ENCODE measurements at places on chromosomes 11 and 22.

DNA sequence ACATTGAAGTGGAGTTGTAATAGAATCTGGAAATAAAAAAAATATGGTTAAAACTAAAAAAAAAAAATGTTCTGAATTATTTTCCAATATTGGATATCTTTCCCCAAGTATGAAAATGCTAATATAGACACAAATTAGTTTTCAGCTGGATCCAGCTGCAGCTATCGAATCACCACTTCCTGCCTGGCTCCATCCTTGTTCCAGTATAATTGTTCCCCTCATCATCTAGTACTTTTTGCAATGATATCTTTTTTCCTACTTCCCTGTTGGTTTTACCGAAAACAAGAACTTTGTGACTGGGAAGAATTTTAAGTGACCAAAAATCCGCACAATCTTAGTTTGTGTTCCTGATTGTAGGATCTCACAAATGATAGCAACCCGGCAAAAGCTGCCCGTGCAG lies 9.4 kb downstream of the OR4D9 start:
- DNase-seq = no peak

DNA sequence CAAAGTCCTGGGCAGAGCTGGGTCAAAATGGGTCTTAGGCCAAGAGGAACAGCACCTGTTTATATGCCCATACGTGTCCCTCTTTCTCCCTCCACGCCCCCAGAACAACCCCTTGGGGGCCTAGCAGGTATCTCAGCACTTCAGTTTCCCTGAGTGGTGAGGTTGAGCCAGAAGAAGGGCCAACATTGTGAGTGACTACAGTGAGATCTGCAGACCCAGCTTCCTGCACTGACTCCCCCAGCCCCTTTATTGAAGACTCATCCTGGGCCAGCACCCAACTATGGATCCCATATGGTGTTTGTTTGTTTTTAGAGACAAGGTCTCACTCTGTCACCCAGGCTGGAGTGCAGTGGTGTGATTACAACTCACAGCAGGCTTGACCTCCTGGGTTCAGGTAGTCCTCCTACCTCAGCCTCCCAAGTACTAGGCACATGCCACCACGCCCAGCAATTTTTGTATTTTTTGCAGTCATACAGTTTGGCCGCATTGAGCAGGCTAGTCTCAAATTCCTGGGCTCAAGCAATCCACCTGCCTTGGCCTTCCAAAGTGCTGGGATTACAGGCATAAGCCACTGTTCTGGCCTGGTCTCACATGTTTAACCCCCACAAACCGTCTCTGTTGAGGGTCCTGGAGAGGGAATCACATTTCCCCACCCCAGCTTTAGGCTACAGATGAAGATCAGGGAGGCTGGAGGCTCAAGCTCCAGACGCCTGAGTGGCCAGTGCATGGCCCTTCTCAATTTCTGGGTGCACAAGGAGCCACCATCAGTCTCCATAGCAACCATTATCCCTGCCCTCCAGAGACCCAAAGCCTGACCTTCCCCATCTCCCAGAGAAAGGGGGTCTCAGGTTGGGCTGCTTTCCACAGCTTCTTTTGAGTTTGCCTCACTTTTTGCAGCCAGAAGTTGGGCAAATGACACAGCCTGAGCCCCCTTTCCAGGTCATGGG lies 1.7 kb upstream of the LARGE2 start:
- DNase-seq = no peak

- no peak for DNase-seq
Observed at GRCh38 chr11:79242616-79243015, 198.2 kb downstream of the TENM4 start.

- DNase-seq = no peak
Observed at GRCh38 chr11:75851203-75851602, 36.2 kb downstream of the UVRAG start.

DNA sequence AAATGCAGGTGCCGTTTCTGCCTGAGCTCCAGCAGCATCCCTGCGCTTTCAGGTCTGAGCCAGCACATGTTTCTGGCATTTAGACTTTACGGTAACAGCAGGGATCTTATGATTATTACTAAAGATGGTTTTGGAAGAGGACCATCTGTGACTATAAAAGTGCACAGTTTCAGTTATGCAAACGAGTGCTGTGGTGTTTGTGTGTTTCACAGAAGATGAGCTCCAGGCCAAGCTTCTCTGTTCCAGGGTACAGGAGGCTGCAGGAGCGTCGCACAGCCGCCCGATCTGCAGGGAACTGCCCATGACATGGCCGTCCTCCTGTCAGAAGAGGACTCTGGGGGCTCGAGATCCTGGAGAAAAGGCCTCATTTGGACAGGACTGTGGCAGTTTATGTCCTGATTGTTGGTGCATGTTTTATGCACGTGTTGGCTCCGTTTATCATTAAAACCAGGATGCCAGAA lies 297.3 kb downstream of the TBC1D22A start:
- DNase-seq = no peak

DNA sequence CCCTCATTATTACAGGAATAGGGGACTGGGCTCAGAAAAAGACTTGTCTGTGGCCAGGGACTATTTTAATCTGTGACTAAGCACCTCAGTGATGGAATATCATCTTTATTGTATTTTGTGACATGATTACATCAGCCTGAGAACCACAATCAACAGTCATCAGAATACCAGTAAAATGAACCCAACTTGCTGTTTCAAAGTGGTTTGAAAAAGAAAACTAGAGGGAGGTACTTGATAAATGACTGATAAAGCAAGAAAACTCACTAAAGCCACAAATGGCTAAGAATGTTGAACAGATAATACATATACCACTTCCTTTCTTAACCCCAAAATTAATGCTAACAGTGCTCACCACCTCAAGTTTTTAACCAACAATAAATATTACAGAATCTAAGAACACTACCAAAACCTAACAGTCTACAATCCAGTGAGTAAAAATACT lies 155.7 kb downstream of the ATG16L2 start:
- no peak for DNase-seq

DNA sequence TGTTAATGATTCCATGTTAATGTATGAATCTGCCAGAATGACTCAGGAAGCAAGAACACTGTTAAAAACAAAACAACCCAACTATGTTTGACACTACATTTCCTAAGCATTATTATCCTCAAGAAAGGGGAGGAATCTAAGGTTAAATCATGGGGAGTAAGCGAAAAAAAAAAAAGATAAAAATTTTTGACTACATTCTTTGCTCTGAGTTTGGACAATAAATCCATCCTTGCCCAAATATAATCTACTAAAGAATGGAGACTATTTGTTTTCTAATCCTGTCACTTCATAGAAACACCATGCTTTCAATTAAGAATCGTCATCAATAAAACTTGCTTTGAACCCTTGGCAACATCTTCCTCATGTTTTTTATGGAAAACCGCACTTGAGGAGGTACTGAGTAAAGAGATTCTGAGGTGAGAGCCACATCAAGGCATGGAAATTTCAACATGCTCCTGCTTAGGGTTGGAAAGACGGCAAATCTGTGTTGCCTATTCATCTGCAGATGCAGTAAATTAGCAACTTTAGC lies 9.7 kb downstream of the MAML2 start:
- DNase-seq = no peak

DNA sequence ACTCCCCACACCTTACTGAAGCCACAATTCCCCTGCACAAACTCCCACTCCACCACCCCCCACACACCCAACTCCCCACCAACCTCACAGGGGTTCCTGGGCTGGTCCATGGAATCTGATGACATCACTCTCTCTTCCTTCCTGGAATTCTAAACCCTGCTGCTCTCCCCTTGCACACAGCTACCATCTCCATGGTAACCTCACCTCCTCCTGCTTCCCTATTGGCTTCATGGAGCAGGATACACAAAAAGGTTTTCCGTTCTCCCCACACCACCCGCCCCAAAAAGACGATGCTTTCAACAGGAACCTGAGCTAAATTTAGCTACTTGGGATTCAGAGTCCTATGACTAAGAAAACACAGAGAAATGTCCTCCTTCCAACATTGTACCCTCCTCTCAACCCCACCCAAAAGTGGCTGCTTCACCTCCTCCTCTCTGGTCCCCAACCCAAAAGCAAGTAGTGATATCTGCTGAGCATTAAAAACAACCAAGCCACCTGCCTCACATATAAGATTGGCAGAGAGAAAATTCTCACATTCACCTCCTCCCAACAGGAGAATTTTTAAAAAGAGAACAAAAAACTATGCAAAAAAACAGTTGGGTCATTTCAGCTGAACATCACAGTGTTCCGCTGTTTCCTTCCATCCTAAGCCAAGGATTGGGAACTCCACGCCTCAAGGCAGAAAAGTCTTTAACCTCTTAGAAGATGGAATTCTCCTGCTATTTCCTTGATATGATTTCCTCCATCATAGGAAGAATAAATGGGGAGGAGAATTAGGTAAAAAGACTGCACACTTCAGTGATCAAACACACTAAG lies 66.9 kb downstream of the RBFOX2 start:
- DNase-seq = no peak

- no peak for DNase-seq
Observed at GRCh38 chr11:56819916-56820315, 71.4 kb upstream of the OR9G4 start.

GRCh38 chr11:111937844-111938243 lies 701 bp downstream of the DIXDC1 start:
- DNase-seq = no peak

- no peak for DNase-seq
Observed at GRCh38 chr11:30458541-30458940, 127.6 kb downstream of the MPPED2 start.

GRCh38 chr22:50438305-50439275 lies 36.2 kb downstream of the SBF1 start:
- no peak for DNase-seq

- DNase-seq = no peak
Observed at GRCh38 chr22:42066126-42066761, 4.4 kb downstream of the NAGA start.

DNA sequence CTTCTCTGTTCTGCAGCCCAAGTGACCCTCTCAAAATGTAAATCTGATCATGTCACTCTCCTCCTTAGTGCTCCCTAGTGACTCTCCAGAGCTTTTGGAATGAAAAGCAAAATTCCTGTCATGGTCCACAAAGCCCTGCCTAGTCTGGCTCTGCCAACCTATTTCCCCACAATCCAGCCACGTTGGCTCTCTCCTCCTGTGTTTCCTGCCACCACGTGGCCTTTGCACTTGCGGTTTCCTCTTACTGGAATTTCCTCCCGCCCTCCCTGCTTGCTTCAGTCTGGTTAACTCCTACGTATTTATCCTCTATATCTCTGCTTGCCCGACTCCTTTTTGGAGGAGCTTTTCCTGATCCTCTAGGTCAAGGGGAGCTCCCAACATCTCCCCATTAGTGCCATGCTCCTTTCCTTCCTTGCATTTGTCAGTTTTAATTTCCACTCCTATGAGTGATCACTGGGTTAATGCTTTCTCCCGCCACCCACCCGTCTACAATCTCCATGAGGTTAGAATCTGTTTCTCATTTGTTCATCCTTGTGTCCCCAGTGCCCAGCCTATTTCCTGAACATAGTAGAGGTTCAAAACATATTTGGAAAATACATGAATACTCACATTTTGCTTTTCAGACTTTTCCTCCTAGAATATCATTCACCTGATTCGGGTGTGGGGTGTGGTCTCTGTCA lies 11.5 kb downstream of the NNMT start:
- DNase-seq = no peak

DNA sequence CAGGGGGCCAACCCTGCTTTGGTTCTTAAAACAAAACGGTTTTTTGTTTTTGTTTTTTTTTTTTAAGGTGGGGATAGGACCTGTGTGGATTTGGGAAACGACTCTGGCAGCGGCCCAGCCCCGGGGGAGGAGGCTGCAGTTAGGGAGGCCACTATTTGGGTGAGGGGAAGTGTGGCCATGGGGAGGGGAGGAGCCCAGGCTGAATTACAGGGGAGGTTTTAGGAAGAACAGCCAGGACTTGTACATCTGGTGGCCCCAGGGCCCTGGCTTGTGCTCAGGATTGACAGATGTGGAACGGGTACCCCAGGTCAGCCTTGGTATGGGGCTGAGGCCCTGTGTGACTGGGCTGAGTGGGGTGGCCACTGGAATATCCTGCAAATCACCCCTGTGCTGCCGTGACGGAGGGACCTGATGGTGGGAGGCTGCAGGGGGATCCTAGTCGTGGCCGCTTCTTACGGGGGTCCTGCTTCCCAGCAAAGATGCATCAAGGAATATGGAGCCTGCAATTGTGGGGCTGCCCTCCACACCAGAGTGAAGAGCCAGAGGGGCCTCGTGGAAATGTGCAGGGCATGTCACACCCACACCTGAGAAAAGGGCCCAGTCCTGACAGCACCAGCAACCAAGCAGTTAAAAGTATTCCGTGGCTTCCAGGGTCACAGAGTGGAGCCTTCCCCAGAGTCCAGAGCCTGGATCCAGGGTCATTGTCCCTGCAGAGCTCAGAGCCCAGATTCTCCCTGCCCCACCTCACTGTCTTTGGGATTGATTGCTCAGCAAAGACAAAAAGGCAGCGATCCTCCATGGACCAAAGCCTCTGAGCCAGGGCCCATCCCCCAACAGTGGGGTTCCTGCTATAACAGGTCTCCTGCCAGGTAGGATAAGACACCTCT lies 55.2 kb upstream of the WNT7B start:
- DNase-seq = no peak

DNA sequence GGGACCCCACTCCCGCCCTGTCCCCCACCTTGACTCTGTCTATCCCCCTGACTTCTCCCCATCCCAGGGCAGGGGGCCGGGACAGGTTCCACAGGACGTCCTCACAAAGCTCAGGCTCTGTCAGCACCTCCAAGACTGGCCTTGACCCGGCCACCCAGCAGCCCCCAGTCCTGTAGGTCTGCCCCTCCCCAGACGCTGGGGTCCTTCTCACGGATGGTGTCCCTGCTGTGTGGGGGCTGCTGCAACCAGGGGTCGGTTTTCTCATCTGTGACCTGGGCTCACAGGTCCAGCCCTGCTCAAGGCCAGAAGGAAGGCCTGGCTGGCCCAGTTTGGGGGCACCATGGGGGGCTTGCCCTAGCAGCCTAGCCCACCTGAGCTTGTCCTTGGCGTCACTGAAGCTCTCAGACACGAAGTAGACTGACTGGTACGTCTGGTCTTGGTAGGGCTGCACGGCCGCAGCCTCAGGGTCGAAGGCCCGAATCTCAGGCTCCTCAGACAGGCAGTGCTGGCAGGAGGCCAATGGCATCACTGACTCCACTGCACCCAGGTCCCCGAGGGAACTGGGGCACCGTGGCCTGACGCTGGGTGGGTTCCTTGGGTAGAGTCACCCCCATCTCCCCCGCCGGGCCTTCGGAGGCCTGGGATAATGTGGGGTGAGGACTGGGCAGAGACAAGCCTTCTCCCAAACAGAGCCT lies 4.0 kb upstream of the INS start:
- DNase-seq = no peak

GRCh38 chr11:35010654-35011053 lies 94.2 kb downstream of the PDHX start:
- DNase-seq = no peak

- DNase-seq = no peak
Observed at GRCh38 chr11:92322225-92322624, 97.6 kb downstream of the FAT3 start.

- no peak for DNase-seq
Observed at GRCh38 chr11:84430661-84431060, 1144.5 kb upstream of the CCDC90B start.
